ENCODE measurements at places on chromosomes 4 and X. TPM values are rescaled to one million over a fixed set of nuclear protein-coding genes. Genes with fewer than 3 reads are reported as not detected.

Gene WAS
- polyA plus RNA-seq: 3.7 TPM

Gene RAB41
- polyA plus RNA-seq: 0.44 TPM

Gene POU3F4
- not detected for polyA plus RNA-seq

Gene PPP4R3C
- polyA plus RNA-seq: not detected

Gene PROM1
- polyA plus RNA-seq: 45.7 TPM

Gene CT45A3
- not detected for polyA plus RNA-seq

Gene FAM47E
- 2.1 TPM for polyA plus RNA-seq

Gene CCNB3
- 1.1 TPM for polyA plus RNA-seq

Gene GPRASP1
- polyA plus RNA-seq: 10.1 TPM

Gene GYG2
- polyA plus RNA-seq: 5.7 TPM

Gene AVPR2
- polyA plus RNA-seq: 1.2 TPM

Gene HOPX
- polyA plus RNA-seq: 47.7 TPM

Gene MAGEA9B
- not detected for polyA plus RNA-seq

Gene CSAG1
- not detected for polyA plus RNA-seq

Data from muscle of back (tissue), 13 donors.